ENCODE measurements at places on chromosomes 6 and 20.
A peak's percentile ranks its signal among the peaks of the same experiment; 100 is the strongest.

DNA sequence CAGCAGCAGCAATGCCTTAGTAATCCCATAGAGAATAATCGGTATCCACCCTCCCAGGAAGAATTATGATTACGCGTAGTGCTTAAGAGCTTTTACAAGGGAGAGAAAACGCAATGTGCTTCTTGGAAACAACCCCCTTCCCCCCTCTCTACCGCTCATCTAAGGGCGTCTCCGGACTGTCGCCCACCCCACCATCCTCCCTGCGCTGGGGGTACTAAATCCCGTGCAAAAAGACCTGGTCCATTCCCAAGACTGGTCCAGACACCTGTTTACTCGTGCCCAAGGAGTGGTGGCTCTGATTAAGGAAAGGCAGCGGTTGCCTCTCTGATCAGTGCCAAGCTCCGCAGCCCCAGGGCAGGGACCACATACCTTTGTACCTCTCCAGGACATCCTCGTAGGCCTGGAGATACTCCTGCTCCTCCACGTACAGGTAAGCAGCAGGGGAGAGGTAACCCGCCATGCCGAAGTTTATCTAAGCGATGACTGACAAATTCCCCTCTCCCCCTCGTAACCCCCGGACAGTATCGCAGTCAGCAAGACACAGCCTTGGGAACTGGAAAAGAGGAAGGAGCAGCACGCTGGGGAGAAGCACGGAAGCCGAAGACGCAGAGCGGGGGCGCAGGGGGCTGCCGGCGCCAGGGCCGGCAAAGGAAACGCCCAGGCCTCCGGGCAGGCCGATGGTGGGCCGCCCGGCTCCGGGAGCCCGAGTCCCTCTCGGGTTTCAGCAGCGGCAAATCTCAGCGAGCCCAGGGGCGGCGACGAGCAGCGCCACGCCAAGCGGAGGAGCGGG is 112.0 kb upstream of the BEND6 start:
- DNase-seq = peak; percentile 66

GRCh38 chr6:22512686-22513427 is 56.5 kb upstream of the HDGFL1 start:
- no peak for DNase-seq

GRCh38 chr6:68740828-68741500 is 105.9 kb downstream of the ADGRB3 start:
- no peak for DNase-seq

DNA sequence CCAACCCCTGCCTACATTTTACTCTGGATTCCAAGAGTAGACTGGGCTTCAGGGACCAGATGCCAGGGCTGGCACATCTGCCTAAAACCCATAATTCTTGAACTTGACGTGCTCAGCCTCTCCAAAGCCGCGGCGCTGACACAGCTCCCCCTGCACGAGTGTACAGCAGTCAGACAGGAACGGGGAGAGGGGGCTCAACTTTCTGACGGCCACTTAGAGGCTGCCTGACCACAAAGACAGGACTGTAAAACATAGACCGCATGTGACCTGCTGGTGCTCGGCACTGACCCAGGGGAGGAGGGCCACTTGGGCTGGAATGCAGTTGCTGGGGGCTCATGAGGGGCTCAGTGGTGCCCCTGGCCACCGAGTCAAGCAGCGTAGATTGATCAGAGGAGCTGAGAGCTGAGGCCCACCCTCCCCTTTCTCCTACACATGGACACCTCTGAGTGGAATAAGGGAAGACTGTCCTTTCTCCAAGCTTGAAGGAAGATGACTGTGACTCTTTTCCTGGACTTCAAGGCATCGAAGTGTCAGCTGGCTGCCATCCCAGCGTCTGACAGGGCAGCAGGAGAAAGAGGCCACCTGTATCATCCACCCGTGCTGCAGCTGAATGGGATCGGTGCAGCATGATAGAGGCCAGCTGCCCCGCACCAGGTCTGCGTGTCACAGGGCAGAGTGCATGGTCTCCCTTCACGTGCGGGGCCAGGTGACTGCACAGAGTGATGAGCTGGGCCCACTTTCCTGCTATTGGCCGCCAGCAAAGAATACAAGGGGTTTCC is 171.3 kb upstream of the AGPAT4 start:
- DNase-seq = no peak

GRCh38 chr20:2759143-2759542 is 41.3 kb downstream of the CPXM1 start:
- no peak for DNase-seq

GRCh38 chr6:151352410-151353396 is 38.7 kb downstream of the ZBTB2 start:
- no peak for DNase-seq

DNA sequence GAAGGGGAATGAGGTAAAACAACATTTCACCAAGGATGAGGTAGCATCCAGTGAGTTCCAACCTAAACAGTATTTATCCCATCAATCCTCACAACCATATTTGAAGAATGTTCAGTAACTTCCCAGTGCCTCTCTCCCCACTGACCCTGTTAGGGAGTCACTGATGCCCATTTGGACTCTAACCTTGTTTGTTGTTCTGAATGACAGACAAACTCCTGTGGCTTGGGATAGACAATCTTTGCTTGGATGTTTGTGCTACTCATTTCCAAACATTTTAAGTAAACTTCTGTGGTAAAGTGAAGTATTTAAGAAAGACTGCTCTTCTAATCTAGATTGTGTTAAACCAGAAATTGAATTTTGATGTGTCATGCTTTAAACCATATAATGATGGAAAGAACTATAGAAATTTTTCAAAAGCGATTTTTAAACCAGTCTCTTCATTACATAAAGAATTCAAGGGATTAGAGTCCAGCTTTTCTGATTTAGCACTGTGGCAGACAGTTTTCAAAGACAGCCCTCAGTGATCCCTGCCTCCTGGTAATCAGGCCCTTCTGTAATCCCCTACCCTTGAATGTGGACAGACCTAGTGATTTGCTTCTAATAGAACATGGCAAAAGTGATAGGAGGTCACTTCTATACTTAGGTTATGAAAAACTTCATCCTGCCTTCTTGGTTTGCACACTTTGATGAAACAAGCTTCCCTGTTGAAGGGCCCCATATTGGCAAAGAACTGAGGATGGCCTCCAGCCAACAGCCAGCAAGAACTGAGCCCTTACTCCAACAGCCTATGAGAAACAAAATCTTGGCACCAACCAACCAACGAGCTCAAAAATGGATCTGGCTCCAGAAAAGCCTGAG is 191.6 kb downstream of the DST start:
- no peak for DNase-seq

DNA sequence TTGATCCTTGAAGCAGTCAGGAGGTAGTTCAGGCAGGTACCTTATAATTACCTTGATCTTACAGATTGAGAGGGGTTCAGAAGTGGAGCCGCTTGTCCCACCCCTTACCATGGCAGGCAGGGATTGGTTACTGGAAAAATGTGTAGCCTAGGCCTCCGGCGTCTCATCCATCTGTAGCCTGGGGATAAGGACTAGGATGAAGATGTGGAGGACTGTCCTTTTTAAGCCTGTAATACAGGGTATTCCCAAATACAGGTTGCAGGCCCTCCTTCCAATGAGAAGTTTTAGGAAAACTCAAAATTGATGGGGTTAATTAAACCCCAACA is 2.8 kb downstream of the HMGA1 start:
- DNase-seq = no peak

- DNase-seq = no peak
Measured at GRCh38 chr6:64376394-64376793, 740.8 kb downstream of the PHF3 start.

DNA sequence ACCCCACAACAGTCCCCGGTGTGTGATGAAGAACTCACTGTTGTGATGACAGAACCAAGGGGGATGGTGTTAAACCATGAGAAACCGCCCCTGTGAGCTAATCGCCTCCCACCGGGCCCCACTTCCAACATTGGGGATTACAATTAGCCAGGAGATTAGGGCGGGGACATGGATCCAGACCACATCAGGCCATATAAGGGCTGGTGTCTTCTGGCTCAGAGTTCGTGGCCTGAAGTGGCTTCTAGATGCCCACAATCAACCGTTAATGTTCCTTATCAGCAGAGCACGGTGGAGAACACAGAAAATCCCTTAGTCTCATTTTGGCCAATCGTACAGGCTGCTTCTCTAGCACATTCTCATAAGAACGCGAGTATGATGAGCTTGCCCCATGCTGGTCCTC is 10.9 kb upstream of the MAS1 start:
- no peak for DNase-seq

- DNase-seq = no peak
Measured at GRCh38 chr20:48054051-48054450, 268.8 kb upstream of the SULF2 start.

DNA sequence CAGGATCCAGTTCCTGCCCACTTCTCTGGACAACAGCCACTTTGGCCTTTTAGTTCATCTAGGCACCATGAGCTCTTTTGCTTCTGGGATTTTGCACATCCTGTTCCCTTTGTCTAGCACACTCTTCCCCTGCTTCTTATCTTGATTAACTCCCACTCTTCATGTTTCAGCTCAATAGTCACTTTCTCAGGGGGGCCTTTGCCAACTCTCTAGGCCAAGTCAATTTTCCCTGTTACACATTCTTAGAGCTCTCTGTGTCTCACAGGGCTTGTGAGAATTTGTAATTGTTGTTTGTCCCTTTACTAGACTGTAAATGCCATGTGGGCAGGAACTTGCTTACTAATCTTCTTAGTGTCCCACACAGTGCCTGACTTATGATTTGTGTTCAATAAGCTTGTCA is 58.1 kb upstream of the EPB41L1 start:
- no peak for DNase-seq

DNA sequence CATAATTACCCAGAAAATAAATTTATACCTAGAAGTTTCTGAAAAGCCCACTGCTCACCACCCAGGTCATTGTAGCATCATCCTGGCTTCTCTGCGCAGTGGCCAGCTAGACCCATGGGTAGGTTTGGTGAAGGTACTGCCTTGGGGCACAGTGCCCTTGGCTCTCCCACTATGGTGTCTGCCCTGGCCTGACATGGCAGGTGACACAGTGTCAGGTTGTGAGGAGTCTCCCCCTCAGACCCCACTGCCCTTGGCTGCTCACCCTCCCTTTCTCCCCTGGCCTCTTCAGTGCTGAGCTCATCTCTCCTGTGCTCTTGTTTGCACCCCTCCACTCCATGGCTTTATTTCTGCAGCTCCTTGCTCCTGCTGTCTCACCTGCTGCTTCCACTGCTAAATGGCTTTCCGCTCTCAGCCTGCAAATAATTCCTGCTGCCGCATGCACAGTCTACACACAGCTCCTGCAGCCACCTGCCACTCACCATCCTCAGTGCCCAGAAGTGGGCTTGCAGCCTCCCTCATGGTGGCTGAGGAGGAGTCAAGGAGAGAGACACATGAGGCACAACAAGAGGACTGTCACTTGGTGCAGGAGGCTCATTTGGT is 313.4 kb upstream of the MOCS1 start:
- DNase-seq = peak; percentile 10

GRCh38 chr20:57287901-57288300 is 21.5 kb upstream of the BMP7 start:
- DNase-seq = no peak

GRCh38 chr6:52365317-52365716 is 3.4 kb downstream of the PAQR8 start:
- DNase-seq = no peak

DNA sequence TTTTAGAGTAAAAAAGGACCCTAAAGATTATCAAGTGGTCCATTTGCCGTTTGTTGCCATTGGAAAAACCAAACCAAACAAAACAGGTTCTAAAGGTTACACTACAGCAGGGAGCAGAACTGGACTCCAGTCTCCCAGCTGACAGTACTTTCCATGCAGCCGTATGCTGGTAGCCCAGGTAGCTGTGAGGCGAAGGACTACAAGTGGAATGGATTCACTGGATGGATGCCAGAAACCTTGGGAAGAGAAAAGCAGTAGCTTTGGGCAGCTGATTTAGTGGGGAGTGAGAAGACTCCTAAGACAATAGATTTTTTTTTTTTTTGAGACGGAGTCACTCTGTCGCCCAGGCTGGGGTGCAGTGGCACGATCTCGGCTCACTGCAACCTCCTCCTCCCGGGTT is 88.3 kb downstream of the SASH1 start:
- peak; percentile 3 for DNase-seq

- DNase-seq = peak; percentile 23
Measured at GRCh38 chr6:36662827-36663256, 15.7 kb upstream of the CDKN1A start.

- DNase-seq = no peak
Measured at GRCh38 chr6:34510299-34510698, 44.4 kb downstream of the PACSIN1 start.

DNA sequence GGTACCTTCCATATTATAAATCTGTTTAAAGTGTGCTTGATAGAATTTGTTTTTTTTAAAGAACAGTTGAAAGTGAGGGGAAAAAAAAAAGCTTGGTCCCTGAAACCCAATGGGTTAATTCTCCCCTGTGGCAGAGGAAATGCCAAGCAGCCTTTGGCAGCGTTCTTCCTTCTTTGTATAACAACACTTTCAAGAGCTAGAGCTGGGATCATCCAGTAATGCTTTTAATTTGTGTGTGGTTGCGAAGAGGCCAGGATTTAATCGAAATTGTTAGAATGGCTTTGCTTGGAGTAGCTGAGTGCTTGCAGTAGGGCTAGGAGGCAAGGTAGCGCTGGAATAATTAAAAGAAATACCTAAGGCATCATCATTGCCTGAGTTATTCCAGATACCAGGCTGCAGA is 692.0 kb downstream of the DHX35 start:
- DNase-seq = no peak

DNA sequence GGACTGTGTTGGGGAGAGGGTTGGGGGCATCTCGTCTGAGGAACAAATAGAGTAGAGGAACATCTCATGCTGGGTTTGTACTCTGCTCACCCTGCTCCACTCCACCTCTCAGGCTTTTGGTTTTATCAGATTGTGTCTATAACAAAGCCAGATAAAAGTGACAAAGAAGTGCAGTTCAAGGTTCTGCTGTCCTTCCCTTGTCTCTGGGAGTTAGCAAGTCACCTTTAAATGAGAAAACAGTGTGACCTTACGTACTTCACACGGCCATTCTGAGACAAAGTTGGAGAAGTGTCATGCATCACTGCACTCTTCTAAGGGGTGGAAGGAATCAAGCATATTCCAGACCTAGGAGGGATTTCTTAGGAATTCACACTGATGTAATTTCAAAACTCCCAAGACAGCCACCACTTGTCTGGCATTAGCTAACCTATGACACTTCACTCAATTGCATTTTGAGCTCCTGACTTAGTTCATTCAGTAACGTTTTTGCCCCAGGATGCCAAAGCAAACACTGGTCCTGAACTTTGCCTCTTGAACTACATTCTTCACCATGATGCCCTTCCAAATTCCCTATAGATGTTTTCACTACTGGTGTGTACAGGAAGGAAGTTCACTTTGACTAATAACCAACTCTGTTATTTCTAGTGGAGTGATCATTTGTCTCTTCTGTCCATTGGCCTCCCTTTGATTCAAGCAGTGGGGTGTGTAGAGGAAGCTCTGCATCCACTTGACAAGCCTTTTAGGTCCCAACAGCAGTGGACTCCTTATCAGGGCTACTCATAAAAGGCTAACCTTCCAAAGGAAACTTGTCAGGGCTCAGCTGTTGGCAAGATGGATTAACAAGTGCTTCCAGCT is 647.6 kb upstream of the FLRT3 start:
- no peak for DNase-seq
